ENCODE measurements at places on chromosomes 11 and 22.

- no peak for DNase-seq
These were observed 24.6 kb downstream of the PPIL2 start for GRCh38 chr22:21690401-21690801.

GRCh38 chr11:1870721-1871466, 18.0 kb downstream of the LSP1 start:
- DNase-seq = no peak

DNA sequence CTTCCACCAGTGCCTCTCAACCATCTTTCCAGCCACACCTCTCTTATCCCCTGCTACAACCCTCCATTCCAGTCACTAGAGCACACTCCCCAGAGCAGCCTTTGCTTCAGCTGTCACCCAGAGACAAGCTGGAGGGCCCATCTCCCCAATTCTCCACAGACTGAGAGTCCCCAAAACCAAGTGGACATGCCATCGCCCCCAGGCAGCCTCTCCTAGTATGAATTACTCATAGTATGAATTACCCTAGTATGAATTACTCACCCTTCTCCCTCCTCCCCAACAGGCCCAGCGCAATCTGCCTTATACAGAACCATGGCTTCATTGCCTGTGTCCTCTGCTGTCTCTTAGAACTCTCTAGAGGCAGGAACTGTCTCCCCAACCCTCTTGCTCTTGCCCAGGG, 24.8 kb downstream of the MYH9 start:
- DNase-seq = peak; percentile 79

DNA sequence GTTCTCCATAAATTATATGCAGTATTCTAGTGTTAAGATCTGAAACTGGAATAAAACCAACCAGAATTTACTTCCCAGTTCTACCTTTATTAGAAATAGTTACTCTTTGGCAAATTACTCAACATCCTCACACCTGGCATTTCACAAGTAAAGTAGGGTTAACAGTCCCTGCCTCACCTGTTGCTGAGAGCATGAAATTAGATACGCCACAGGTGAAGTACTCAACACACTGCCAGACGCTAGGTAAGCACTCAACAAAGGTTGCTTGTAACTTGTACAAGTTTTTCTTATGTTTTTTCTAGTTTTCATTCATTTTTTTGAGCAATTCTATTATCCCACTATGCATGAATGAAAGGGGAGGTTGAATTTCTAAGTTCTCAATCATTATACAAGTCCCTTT, 267.6 kb upstream of the ARHGAP42 start:
- no peak for DNase-seq

GRCh38 chr11:125512106-125512505, 16.0 kb upstream of the FEZ1 start:
- DNase-seq = no peak

- DNase-seq = no peak
These were observed 2.5 kb upstream of the CLDN5 start for GRCh38 chr22:19526702-19527111.

DNA sequence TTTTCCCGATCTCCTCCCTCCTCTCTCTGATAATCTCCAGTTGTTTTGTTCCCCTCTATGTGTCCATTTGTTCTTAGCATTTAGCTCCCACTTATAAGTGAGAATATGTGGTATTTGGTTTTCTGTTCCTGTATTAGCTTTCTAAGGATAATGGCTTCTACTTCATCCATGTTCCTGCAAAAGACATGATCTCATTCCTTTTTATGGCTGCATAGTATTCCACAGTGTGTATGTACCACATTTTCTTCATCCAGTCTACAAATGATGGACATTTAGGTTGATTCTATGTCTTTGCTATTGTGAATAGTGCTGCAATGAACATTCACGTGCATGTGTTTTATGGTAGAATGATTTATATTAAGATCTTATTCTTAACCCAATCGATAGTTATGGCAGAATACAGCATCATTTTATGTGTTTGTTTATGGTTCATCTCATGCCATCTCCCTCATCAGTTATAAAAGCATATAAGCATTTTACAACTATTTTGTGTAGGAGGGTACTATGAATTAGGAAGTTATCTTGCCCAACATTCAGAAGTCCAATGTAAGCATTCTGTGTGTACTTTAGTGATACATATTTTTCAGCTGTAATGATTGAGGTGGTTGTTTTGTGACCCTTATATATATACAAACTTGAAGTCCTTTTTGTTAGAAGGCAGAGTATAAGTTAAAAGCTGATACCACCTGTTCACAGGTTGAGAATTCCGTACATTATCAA, 3.2 kb downstream of the MS4A3 start:
- DNase-seq = no peak

DNA sequence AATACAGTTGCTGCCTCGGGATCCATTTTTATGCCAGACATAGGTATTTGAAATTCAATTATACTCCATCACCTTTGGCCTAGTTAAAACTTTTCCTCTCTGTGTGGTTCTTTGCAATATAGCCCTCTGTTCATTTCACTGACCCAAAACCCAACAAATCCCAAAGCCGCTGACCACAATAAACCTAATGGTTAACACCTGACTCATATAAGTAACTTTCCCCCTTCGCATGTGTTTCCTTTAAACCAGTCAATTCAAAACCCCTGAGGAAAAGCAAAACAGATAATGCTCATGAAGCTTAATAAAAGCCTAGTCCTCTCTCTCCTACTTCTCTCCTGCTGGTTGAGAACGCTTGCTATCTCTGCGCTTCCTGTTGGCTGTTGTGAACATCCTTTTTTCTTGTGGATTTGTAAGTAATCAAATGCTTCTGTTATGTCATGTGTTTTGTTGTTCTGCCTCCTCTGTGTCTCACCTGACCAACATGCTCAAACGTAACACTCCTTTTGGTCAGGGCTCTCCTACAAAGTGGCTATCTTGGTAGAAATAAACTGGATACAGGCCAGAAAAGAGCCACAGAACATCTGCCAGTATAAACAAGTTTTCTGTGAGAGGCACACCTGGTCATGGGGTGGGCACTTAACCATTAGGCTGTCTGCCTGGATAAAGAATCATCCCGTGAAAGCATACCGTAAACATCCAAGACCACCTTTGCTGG, 652.6 kb downstream of the METTL15 start:
- DNase-seq = no peak

DNA sequence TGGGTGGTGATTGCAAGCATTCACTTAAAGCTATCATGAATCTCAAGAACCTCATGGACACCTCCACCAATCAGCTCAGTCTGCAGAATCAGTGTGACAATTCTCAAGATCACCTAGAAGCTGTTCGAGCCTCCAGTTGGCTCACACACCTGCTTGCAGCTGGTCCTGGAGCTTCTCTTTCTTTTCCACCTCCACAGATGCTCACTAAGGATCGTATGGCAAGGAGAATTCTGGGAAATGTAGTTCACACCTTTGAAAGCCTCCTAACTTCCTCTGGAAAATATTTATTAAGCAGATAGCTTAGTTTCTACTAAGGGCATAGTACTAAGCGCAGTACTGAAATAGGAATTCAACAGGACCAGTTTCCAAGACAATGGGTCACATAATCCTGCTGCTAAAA, 26.2 kb downstream of the FSHB start:
- no peak for DNase-seq

DNA sequence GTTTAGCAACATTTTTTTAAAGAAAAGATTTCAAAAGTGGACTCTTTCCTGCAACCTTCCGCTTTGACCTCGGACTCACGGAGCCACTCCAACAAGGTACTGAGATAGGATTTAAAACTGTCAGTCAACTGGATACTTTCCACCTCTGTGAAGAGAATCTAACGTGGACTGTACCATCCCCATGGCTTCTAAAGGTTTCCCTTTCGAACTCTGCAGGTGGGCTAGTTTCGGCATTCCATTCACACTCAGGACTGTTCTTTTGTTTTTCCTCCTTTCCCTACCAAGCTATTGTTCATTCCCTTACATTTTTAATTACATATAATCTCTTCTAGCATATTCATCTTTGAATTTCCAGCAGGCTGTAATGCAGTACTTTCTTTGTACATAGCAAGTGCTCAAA, 88.5 kb upstream of the AKIP1 start:
- DNase-seq = no peak

- no peak for DNase-seq
These were observed 27.8 kb upstream of the CARS1 start for GRCh38 chr11:3085052-3085451.

- peak; percentile 69 for DNase-seq
These were observed 2.8 kb downstream of the GRK3 start for GRCh38 chr22:25567251-25567675.

GRCh38 chr11:103659206-103659618, 377.2 kb upstream of the DDI1 start:
- no peak for DNase-seq

DNA sequence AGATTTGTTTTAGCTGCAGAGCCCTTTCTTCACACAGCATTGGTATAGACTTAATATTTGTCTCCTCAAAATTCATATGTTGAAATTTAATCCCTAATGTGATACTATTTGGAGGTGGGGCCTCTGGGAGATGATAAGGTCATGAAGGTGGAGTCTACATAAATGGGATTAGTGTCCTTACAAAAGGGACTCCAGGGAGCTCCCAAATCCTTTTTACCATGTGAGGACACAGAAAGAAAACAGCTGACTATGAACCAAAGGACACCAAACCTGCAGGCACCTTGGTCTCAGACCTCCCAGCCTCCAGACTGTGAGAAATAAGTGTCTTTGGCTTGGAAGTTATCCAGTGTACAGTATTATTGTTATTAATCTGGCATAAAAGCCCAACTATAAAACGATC, 10.2 kb downstream of the SLC35F2 start:
- DNase-seq = no peak

- DNase-seq = peak; percentile 85
These were observed at the start of gene TBCEL for GRCh38 chr11:121023848-121024751. Gene TBCEL (plus strand): TSS chr11:121024102. CDS start chr11:121045691, 21,589 bp downstream.

- no peak for DNase-seq
These were observed 63.0 kb downstream of the GALNT18 start for GRCh38 chr11:11558826-11559225.

- no peak for DNase-seq
These were observed 273.7 kb upstream of the KIRREL3 start for GRCh38 chr11:127274328-127274676.

- DNase-seq = no peak
These were observed 76.0 kb downstream of the FBLN1 start for GRCh38 chr22:45578524-45579147.

- DNase-seq = no peak
These were observed 693 bp downstream of the CSTF3 start for GRCh38 chr11:33160587-33160986.

- DNase-seq = no peak
These were observed 251.4 kb downstream of the BLID start for GRCh38 chr11:121864660-121865059.

DNA sequence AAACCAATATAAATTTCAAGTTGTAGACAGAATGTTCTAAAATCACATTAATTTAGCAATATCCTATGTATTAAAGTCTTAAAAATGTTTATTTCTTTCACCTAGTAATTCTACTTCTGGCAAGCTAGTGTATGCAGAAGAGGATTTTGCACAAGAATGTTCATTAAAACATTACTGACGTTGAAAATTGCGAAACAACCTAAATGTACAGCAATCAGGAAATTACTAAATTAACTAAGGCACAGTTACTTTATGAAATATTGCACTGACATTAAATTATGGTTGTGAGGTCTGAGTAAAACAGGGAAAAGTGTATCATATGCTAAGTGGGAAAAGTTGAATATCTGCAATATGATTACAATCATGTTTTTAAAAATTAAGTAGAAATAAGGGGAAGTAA, 4.1 kb downstream of the SLC36A4 start:
- DNase-seq = no peak

- DNase-seq = peak; percentile 81
These were observed 59.5 kb upstream of the PRSS23 start for GRCh38 chr11:86740628-86741483.

- DNase-seq = no peak
These were observed 113.4 kb downstream of the LRRC4C start for GRCh38 chr11:41346042-41346441.

- peak; percentile 24 for DNase-seq
These were observed 2.1 kb downstream of the FNBP4 start for GRCh38 chr11:47765086-47765485.

DNA sequence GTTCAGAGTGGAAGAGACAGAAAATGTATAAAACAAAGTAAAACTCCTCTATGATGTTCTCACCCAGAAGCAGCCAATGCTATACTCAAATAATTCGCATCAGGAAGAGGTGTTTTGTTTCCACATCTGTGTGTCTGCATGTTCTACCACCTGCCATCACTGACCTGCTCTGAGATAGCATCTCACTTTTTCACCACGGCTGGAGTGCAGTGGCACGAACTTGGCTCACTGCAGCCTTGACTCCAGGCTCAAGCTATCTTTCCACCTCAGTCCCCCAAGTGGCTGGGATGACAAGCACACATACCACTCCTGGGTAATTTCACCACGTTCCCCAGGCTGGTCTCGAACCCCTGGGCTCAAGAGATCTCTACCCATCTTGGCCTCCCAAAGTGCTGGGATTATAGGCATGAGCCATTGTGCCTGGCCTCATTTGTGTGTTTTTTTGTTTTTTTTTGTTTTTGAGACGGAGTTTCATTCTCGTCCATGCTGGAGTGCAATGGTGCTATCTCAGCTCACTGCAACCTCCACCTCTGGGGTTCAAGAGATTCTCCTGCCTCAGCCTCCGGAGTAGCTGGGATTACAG, 14.4 kb downstream of the TALDO1 start:
- no peak for DNase-seq

DNA sequence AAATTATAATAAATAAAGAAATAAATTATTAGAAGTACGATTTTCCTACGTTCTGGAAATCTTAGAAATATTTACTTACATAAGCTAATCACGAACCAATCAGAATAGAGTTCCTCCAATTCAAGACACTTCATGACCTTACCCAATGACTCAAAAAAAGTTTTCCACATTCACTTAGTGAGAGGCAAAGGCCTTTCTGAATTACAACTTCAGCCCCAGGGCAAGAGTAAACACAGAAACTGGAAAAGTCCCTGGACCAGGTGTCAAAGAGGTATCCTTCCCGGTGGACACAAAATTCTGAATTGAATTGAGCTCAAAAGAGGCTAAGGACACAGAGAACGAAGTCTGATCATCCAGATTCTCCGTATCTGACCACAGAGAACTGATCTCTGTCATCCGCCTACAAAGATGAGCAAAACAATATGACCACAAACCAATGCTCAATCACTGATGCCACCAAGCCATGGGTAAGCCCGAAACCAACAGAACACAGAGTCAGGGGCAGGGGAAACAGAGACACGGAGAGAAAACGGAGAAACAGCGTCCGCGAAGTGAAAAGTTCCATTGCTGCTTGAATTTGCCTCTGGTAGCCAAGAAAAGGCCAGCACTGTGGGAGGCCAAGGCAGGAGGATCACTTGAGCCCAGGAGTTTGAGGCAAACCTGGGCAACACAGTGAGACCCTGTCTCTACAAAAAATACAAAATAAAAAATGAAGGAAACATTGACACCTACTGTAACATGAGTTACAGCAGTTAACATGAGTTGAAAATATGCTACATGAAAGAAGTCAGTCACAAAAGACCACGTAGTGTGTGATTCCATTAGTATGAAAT, 6.8 kb downstream of the BID start:
- DNase-seq = no peak

Data from erythroblast (primary cell).